ENCODE measurements at places on chromosomes 5 and 9. TPM values are rescaled to one million over a fixed set of nuclear protein-coding genes. Genes with fewer than 3 reads are reported as not detected.

Gene SLIT3
- total RNA-seq: 4.1 TPM

Gene CDKN2B-AS1
- 0.63 TPM for total RNA-seq

Gene IL13
- total RNA-seq: not detected

Gene ARL14EPL
- total RNA-seq: not detected

Gene UBAP2
- total RNA-seq: 73.9 TPM

Gene ASS1
- total RNA-seq: 6.9 TPM

Gene FGF1
- 3.4 TPM for total RNA-seq

Gene CBY3
- total RNA-seq: not detected

Gene ANKRD18B
- not detected for total RNA-seq

Gene TAF11L2
- not detected for total RNA-seq

Gene SPINK13
- total RNA-seq: not detected

Gene SLC36A3
- not detected for total RNA-seq

Gene N4BP3
- total RNA-seq: 9.7 TPM

Gene ABITRAM
- 11.0 TPM for total RNA-seq
